ENCODE measurements at places on chromosomes 3 and 15.

GRCh38 chr3:78026318-78026828, 986.5 kb downstream of the ROBO2 start:
- no peak for DNase-seq

DNA sequence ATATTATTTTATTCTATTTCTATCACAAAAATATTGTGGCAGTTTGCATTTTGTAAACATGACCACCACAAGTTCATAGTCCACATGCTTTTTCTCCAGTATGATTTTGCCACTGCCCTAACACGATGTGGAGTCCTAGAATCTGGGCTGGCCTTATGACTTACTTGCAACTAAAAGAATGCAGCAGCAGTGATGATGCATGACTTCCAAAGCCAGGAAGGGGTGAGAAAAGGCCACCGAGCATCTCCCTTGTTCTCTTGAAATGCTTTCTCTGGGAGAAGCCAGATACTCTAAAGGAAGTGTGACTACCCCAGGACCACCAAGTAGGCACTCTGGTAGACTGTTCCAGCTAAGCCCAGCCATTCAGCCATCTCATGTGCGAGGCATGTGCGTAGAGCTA, 191.6 kb upstream of the MRPL3 start:
- DNase-seq = no peak

DNA sequence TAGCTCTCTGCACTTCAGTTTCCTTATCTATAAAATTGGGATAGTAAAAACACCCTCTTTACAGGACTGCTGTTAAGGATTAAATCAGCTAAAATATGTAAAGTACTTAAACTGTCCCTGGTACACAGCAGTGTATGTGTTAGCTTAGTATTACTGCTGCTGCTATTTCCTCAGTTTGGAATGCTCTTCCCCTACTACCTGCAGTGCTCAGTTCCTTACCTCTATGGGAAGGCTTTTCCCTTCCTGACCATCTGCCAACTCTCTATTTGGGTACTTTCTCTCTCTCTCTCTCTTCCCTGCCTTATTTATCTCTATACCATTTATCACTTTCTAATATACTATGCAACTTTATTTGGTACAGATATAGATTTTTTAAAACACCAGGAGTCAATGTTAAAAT, 26.5 kb downstream of the KPNA4 start:
- DNase-seq = no peak

GRCh38 chr3:170858599-170858998, 11.4 kb downstream of the RPL22L1 start:
- DNase-seq = no peak

DNA sequence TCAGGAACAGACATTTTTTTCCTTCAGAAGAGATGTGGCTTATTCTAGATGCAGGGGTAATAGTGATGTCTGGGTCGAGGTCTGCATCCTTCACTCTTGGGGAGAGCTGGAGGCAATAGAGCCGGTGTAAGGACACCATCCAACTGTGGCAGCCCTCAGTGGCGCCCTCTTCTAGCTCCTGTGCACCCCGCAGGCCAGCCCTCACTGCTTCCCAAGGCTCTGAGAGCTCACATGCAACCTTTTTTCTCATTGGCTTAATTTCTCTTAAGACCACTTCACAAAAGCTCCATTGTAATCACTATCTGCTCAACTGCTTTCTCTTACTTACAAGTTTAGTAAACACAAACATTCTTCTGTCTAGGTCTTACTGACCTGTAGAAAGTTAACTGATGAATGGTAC, 3.9 kb upstream of the VPS8 start:
- no peak for DNase-seq

- no peak for DNase-seq
Measured at GRCh38 chr15:32675466-32675865, 34.0 kb downstream of the SCG5 start.

GRCh38 chr3:181851063-181851462, 139.3 kb downstream of the SOX2 start:
- no peak for DNase-seq

DNA sequence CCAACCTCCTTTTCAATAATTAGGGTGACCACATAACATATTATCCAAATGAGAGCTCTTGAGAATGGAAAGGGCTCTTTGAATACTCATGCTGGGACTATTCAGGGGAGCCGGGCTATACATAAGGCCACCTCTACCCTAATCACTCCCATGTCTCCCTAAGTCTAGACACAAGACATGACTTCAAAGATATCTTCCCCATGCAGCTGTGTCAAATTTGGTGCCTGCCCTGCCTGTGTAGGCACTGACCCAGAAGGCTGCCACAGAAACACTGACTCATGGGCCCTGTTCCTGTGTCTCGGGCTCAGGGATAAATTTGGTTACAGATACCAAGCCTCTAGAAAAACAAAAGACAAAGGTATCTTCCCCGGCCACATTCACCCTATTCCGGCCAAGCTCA, 70.3 kb downstream of the MYLK start:
- no peak for DNase-seq

DNA sequence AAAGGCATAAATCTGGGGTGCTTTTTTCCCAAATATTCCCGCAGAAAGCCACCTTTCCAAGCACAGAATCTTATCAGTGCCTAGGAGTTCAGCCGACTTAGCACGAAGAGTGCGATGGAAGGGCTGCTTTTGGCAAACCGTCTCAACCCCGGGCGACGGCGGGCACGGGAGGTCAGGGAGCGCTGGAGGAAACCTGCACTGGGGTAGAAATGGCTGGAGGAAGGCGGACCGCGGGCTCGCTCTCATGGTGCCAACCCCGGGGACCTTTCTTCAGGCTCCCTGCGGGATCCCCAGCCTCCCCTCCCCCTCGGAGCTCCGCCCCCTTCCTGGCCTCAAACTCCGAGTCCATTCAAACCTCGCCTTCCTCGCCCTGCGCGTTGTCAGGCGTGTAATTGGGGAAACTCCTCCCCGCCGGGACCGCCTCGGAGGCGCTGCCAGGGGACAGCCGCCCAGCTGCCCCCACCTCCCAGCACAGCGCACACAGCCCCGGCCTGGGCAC, at the start of gene GABRG3:
GABRG3 (plus strand) TSS at position 470 of the 499 bp plus-strand sequence.
- no peak for DNase-seq

DNA sequence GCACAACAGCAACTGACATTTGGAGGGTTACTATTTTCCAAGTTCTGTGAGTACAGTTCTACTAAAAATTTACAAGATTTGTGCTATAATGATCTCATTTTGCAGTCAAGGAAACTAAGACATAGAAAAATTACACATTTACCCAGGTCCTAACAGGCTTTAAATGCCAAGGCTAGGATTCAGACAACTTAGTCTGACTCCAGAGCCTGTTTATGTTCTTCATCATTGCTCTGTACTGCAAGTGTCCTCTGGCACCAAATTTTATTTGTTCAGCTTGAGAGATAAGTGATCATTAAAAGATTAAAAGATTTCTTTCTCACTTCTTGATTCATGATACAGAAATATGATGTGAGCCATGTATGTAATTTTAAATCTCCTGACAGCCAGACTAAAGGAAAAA, 290.8 kb downstream of the UBE2E2 start:
- no peak for DNase-seq
